ENCODE measurements at places on chromosomes 16 and 17.

GRCh38 chr17:75288359-75288758 is 874 bp downstream of the SLC25A19 start:
- no peak for DNase-seq

DNA sequence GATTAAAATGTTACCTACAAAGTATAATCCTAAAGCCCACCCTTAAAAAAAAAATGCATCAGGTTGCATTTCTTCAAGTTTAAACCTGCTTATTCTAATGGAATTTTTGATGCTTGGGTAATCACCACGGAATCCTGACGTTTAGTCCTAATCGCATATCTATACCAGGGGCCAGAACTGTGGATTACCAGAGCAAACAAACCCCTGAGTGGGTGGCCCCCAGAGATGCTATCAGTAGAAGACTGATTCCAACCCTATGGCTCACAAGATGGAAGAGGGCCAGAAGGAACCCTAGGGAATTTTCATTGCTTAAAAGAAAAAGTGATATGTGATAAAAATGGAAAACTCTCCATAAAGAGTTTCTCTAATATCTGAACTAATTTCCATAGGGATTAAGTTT is 152.2 kb upstream of the NOG start:
- no peak for DNase-seq

GRCh38 chr17:16444258-16444886 is 29.0 kb downstream of the TRPV2 start:
- no peak for DNase-seq

DNA sequence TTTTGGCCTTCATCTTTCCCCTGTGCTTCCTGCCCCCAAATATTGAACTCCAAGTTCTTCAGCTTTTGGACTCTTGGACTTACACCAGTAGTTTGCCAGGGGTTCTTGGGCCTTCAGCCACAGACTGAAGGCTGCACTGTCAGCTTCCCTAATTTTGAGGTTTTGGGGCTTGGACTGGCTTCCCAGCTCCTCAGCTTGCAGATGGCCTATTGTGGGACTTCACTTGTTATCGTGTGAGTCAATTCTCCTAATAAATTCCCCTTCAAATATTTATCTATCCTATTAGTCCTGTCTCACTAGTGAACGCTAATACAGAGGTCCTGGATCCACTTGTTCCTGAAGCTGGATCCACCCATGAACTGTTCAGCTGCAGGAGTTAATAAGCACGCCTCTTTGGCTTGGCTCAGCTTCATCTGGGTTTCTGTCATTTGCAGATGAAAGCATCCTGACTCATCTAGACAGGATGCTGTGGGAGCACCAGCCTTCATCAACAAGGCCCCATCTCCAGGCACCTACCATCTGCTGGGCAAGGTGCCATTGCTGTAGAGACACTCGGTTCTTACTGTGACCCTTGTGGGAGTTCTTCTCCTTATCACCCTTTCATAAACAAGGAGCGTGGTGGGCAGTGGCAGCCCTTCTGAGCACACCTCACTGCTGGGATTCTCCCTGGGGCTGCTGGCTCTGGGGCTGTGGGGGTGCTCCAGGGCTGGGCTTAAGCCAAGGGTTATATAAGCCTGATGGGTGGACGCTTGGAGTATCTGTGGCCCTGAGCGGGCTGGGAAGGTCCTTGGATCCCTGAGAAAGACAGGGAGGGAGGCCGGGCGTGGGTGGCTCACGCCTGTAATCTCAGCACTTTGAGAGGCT is 23.1 kb downstream of the LAT start:
- DNase-seq = peak; percentile 81

GRCh38 chr17:11644265-11645212 is 46.3 kb downstream of the DNAH9 start:
- peak; percentile 14 for DNase-seq

- no peak for DNase-seq
Measured at GRCh38 chr17:40816569-40816968, 5.8 kb downstream of the KRT10 start.

GRCh38 chr16:85639529-85640253 is 26.6 kb downstream of the GSE1 start:
- DNase-seq = no peak

DNA sequence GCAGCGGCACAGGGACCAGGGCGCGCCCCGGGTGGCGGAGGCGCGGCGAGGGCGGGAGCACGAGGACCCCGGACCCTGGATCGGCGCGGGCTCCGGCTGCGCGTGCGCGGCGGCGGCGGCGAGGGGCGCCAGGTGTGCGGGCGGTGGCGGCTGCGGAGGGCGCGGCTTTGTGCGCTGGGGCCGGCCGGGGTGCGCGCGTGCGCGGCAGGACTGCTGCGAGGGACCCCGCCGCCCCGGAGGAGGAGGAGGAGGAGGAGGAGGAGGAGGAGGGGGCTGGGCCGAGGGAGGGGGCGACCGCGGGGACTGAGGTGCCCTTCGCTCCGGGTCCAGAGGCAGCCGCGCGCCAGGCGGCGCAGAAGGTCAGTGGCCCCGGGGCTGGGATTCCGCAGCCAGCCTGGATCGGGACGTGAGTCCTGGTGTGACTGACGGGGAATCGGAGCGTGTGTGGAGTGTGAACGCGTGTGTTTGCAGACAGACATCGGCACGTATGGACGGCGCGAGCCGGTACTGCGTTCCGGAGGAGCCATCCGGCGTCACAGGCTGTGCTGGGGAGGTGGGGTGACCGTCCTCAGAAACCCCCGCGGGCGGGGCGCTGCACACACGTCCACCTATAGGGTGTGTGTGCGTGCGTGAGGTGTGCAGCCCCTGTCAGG is 19.5 kb upstream of the RAP1GAP2 start:
- DNase-seq = no peak
